ENCODE measurements at places on chromosomes 3 and 15.

DNA sequence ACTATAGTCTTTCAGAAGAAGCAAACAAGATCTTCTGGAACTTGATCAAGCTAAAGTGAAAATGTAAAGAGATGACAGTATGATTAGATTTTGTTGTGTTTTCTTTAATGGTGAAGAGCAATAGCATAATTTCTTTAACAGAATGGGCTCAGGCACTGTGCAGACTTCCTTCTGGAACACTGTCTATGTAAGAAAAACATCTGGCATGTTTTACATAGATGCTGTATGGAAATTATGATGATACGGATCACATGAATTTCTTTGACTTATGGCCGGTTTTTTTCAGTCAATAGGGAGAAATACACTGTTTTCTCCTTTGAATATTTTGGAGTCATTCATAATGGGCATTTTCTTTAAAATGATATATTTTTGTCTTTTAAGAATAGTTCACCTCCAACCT is 42.6 kb downstream of the PHLDB2 start:
- DNase-seq, result no peak

DNA sequence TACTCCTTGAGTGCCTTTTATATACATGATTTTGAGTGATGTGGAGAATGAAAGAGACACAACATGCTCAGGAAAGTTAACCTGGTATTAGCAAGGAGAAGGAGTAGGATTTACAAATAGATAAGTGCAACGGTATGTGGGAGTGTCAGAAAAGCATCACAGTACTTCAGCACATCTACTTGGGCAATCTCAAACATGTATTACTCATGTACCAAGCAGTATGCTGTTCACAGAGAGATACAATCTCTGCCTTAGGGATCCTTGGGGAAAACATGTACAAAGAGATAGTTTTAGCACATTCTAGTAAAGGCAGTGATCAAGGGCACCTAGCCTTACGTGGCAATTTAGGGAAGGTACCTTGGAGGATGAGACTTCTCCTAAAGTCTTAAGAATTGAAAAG is 146.5 kb downstream of the FILIP1L start:
- peak; percentile 98 for DNase-seq

DNA sequence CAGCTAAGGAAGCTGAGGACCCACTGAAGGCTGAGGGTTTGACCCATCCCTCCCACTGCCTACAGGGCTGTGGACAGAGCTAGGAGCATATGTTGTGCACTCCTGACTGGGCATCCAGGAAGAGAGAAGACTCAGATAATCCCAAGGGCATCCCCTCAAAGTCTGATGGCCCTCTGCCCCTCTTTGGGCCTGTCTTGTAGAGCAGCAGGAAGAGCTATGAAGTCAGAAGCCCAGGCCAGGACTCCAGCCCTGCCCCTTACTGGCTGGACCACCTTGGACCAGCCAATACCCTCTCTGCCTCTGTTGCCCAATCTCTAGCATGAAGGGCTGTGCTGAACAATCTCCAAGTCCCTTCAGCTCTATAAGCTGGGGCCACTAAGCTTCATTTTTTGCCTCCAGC is 210.8 kb downstream of the RPLP1 start:
- DNase-seq, result no peak

DNA sequence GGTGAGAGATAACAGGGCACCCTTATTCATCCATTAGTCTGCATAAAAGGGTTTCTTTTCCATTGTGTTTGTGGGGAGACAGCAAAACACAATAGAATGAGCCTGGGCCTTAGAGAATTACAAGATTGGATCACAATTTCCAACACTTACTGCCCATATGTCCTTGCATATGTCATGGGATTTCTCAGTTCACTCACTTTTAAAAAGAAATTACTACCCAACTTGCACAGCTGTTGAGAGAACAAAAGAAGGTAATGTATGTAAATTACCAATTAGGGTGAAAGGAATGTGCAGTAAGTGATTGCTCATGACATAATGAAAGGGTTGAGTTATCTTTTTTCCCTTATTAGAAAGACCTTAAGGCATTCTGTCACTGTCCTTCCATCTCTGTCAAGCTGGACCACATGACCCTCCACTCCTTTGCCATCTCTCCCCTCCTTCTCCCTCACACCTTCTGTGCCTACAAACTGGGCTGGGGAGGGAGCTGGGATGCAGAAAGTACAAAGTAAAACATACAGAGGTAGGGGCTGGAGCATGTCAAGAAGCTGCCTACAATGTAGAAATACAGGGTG is 244.2 kb downstream of the ZMAT3 start:
- DNase-seq, result no peak

GRCh38 chr3:38828681-38829080 is 12.7 kb upstream of the SCN10A start:
- no peak for DNase-seq

DNA sequence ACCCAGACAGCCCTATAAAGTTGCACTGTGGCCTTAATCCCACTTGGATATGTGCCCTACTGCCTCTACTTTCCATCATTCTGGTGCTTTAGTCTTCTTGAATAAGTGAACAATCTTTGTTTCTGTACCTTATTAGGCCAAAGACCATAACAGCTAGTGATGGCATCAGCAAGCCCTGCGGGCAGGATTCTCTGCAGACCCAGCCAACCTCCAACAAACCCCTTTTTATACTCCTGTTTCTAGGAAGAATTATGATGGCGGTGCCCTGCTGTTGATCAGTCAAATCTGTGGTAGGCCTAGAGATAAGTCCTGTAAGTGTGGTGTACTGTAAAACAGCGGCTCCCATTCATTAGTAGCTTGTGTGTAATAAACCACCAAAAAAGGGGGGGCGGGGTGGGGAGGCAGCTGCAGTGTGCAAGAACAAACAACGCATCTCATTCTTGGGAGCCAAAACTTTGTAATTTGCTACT is 40.5 kb downstream of the SOX2 start:
- no peak for DNase-seq

DNA sequence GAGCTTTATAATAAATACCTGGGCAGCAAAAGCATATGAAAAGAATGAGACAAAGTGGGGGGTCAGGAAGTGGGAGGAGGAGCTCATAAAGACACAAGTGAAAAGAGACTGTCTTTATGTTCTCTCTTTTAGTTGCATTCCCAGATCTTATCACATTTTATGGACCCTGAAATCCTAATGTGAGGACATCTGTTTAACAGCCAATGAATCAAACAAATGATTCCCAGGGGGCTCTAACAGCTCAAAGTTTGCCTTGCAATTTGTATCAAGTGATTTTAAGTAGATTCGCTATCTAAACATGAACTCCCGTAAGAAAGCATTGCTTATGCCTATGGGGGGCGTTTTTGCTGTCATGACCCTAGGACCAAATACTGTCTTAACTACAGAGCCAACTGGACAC is 332.3 kb upstream of the CNTN4 start:
- DNase-seq, result no peak

DNA sequence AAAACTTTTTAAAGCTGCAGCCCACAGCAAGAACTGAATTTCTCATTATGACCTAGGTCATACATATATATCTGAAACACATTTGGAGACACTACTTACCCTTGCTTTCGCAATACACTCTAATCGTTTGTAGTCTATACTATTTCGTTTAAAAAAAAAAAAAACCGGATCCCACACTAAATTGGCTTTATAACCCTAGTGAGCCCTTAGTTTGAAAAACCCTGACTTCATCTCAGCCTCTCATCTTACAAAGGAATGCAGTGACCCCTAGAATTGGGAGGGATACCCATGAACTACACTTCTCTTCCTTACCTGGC is 4.2 kb downstream of the RARRES1 start:
- DNase-seq, result no peak

- no peak for DNase-seq
Measured at GRCh38 chr3:118626453-118626852, 408.2 kb downstream of the IGSF11 start.

DNA sequence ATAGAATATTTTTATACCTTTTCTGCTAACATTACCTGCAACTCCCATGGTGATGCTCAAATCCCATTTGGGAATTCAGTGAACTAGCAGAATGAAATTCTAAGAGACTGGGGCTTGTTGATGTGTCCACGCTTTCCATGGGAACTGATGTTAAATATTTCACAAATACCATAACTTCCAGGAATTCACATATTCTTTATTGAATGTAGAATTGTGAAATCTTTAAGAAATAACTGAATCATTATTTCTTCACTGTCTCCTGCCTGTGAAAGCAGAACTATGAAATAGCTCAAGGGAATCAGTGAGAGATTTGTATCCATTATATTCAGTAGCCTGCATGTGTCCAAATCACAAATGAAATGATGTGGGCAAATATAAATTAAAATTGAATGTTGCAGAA is 130.8 kb downstream of the SERPINI1 start:
- DNase-seq, result peak; percentile 17

DNA sequence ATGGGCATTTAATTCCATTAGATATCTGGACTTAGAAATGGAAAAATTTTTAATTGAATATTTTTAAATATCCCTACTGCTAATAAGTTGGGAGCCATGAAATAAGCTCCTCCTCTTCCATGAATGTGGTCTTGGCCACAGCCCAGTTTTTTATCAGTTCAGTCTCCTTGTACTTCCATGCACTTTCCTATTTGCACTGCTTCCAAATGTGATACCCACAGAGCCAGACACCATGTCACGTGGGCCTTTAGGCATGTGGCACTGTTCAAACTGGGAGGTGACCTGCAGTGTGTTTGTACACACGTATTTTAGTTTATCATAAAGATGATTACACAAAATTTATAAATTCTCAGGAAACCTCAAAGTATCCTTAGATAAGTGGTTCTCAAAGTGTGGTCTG is 80.1 kb upstream of the DGKG start:
- peak; percentile 31 for DNase-seq

GRCh38 chr3:101182734-101183133 is 137.6 kb downstream of the IMPG2 start:
- peak; percentile 73 for DNase-seq

DNA sequence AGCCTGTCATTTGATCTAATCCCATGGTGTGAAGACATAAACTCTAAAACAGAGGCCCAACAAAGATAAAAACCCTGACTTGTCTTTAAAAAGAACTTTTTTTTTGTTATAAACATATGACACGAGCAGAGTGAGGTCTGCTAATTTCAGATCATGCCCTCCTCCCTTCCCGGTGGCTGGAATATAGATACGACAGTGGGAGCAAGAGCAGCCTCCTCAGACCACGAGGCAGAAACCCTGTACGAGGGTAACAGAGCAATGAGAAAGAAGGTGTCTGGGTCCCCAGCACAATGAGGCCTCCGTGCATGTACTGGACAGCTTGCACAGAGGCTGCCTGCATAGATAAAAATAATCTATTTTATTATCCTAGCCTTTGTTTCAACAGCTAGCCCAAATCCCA is 5.8 kb downstream of the TPRA1 start:
- no peak for DNase-seq

GRCh38 chr3:99711351-99711750 is 73.0 kb downstream of the COL8A1 start:
- DNase-seq, result no peak

GRCh38 chr3:46865031-46865507 is 1.8 kb upstream of the MYL3 start:
- DNase-seq, result peak; percentile 58

Measured in amniotic epithelial cell (primary cell).